NCI-H2227 treated with DMSO at 0.1 percent for 48 hours (cell line): ENCODE measurements at places on chromosomes 1 and 21.

DNA sequence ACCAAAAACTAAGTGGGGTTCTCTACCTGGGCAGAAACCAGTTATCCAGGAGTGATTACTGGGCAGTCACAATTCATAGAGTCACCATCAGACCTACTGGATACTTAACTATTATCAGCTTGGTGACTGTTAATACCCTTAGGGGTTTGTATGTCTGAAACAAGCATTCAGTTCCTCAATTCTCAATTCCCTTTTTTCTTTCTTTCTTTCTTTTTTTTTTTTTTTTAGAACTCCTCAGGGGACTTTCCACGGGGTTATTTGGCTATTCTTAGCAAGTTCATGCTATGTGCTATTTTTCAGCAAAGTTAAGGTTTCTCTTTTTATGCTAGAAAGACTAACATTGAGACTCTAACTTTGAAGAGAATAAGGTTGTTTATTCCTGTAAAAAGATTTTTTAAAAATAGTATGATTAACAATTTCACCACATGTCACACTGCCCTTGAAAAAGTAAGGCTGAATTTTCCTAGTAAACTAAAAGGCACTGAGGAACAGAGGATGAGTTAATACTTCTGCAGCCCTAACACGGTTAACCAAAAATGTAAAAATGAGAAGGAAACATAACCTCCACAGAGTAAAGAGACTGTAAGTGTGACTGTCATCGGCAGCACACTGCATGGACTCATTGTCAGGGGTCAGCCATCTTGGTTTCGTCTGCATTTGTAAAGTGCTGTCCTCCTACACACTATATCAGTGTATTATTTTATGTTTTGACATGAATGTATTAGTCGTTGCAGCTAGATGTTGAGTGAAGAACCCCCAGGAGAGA, 310.2 kb downstream of the NTNG1 start:
- DNase-seq, result no peak

DNA sequence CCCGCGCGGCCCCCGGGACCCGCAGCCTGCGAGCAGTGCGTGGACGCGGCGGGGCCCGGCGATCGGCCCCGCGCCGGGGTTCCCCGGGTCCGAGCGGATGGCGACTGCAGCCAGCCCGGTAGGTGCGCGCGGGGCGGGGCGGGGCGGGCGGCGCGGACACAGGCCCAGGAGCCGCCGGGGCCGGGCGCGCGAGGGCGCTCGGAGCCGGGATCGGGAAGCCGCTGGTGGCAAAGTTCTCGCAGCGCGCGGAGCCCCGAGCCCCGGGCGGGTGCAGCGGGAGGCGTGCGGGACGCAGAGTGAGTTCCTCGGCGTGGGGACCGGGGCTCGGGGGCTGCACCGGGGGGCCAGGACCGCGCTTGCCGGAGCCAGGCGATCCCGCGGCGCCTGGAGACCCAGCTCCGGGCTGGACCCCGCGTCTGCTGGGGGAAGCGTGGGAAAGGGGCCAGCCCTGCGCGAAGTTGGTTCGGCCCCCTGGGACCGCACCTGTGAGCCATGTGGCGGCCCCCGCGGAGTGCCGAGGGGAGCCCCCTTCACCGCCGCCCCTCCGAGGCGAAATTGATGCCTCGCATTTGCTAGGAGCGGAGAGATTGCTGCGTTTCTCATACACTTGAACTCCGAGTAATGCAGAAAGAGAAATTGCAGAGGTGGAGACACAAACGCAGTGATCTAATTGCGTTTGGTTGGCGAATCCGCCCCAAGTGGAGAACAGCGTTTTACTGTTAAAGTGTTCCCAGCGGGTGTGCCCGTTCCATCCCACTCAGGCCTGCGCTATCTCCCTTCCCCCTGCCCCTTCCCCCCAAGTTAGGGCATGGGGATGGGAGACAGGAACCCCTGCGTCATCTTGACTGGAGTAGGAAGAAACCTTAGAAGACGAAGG, 228.9 kb upstream of the TMEM51 start:
- DNase-seq, result peak; percentile 33

- no peak for DNase-seq
Observed at GRCh38 chr1:234405676-234406075, 32.4 kb downstream of the COA6 start.

GRCh38 chr1:216779686-216780085, 56.5 kb upstream of the ESRRG start:
- no peak for DNase-seq

GRCh38 chr1:67748630-67749029, 63.6 kb downstream of the GADD45A start:
- DNase-seq, result no peak

GRCh38 chr1:111909030-111909429, 80.4 kb downstream of the KCND3 start:
- DNase-seq, result no peak

DNA sequence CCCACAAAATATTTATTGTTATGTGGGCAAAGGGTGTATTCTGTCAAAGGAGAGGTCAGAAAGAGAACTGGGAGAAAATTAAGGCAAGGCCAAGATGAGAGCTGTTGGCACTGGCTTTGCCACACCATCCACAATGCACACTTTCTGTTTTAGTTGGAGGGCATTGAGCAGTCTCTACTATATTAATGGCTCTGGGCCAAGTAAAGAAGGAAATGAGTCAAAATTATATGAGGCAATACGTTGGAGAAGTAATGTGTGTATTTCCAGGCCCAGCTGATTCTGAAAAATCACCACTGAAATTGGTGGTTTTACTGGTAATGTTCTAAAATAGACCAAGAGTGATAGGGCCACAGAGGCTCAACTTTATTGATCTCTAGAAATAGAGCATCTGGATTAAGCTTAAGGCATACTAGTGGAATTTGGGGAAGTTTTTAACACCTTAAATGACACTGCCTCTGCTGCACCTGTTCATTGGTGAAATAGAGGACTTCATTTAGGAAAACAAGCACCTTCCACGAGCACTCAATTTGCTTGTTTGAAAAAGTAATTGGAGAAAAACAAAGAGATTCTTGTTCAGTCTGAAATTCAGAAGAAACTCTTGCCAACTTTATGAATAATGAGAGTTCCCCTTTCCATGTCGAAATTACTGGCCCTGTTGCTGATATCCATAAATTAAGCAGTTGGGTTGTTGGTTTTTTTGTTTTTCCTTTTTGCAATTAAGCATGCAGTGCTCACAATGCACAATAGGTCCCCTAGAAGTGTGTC, 424.9 kb downstream of the ADGRL2 start:
- no peak for DNase-seq

- no peak for DNase-seq
Observed at GRCh38 chr21:36845070-36845469, 121.4 kb downstream of the HLCS start.

GRCh38 chr1:13679651-13680050, 20.3 kb upstream of the PRDM2 start:
- no peak for DNase-seq

DNA sequence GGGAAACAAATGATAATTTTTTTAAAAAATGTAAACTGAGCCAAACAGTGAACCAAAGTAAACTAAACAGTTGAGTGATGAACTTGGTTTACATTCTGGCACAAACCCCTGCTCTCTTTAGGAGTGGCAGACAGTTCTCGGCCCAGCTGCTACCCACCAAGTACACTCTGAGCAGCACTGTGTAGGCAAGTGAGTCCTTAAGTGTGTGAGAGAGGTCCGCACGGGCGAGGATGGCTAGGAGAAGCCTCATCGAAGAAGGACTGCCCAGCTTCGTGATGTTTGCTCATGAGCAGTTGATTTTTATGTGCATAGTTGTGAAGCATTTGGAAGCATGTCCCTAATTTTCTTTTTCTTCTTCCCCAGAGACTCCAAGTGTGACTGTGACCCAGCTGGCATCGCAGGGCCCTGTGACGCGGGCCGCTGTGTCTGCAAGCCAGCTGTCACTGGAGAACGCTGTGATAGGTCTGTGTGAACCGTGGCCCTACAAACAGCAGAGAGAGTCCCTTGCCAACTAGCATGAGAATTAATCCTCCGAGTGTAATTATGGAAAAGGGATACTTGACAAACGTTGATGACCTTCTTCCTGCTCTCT, 32.1 kb downstream of the LAMC2 start:
- DNase-seq, result no peak

DNA sequence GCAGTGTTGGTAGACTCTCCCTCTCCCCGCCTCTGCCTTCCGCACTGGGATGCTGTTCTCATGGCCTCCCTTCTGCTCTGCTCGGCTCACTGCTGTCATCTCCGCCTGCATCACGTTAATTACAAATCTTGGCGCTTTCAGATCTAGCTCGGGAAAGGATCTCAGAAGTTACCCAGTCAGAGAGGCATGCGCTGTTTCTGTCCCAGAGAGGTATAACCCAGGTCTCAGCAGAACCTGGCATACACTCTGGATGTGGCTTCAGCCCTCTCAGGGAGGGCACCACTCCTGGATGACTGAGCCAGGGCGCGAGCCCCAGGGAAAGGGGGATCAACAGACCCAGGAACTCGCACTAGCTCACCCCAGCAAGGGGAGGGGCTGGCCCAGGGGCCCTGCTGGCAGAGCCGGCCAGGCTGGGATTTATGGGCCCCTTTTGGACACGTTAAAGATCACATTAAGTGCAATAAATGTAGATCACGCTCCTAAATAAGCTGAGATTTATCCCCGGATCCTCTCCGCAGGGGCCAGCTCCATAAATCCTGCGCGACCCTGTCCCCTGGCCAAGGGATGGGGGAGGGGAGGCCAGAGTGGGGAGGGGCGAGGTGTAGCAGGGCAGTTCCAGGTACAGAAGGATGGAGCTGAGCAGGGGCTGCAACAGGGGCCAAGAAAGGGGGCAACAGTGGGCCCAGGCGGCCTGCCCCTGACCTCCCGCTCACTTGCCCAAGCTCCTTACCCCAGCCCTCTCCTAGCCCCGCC, 101.3 kb upstream of the ZBTB40 start:
- peak; percentile 89 for DNase-seq

DNA sequence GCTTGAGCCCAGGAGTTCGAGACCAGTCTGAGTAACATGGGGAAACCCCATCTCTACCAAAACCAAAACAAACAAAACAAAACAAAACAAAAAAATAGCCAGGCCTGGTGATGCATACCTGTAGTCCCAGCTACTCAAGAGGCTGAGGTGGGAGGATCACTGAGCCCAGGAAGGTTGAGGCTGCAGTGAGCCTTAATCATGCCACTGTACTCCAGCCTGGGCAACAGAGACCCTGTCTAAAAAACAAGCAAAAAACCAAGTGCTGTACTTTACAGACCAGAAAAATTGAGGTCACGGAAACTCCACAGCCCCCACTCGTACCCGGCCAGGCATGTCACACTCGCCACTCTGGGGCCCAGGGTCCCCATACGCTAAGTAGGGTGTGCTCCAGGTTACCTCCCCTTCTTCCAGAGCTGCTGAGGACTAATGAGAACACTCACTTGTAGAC, 22.9 kb downstream of the ATP2B4 start:
- no peak for DNase-seq

GRCh38 chr1:89739013-89739843, 81.6 kb upstream of the LRRC8D start:
- DNase-seq, result no peak

GRCh38 chr1:27427329-27427728, 34.9 kb downstream of the GPR3 start:
- no peak for DNase-seq

DNA sequence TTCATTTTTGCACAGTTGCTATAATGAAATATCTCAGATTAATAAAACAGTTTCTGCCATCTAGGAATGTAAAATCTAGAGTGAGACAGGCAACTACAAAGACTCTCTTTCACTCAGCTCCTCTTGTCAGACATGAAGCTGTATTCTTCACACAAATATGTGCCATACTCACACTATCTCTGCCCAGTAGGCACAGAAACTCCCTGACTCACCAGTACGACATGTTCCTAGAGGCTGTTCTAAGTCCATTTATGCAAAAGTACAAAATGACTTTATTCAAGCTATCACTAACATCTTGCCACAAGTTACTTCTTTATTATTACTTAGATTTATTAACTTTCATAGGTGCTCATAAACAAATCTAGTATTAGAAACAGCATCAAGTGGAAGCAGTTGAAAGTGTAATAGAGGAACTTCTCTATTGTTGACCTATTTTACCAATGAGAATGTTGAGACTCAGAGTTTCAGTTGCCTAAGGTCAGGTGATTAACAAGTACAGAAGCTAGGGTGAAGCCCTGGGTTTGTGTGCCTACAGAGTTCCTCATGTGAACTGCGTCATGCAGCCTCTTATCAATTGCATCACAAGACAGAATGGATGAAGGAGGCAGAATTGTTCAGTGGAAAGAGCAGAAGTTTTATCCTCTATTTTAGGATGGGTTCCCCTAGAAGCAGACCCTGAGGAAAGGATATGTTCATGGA, 98.9 kb downstream of the RGS2 start:
- DNase-seq, result no peak

DNA sequence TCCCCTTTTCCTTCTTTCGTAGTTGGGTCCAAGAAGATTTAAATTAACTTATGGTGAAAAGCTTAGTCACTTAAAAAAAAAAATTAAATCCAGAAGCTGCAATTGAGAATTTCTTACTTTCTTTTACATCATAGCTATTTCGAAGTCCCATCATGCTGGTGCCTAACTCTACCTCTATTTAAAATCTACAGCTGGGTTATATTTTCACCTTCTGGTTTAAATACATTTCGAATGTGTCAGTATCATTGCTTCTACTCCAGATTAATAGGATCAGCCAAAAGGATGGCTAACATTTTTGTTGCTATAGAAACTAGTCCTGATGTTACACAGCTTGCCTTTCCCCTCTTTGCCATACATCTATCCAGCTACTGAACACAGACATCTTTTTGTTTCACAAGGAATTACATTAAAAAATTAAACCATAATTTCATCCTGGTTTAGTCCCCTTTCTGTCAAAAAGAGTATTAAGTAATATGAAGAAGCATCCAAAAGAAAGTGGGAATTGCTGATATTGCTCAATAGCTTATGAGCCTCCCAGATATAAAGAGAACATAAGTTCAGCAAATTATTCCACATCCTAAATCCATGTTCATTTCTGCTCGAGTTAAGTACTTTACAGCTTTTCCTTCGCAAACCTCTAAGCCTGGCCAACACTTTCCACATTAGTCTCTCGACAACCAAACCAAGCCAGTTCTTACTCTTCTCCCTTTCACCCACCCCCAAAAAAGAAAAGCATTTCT, 396.7 kb upstream of the DAB1 start:
- peak; percentile 5 for DNase-seq

GRCh38 chr1:66704177-66704875, 47.9 kb upstream of the DYNLT5 start:
- peak; percentile 86 for DNase-seq

DNA sequence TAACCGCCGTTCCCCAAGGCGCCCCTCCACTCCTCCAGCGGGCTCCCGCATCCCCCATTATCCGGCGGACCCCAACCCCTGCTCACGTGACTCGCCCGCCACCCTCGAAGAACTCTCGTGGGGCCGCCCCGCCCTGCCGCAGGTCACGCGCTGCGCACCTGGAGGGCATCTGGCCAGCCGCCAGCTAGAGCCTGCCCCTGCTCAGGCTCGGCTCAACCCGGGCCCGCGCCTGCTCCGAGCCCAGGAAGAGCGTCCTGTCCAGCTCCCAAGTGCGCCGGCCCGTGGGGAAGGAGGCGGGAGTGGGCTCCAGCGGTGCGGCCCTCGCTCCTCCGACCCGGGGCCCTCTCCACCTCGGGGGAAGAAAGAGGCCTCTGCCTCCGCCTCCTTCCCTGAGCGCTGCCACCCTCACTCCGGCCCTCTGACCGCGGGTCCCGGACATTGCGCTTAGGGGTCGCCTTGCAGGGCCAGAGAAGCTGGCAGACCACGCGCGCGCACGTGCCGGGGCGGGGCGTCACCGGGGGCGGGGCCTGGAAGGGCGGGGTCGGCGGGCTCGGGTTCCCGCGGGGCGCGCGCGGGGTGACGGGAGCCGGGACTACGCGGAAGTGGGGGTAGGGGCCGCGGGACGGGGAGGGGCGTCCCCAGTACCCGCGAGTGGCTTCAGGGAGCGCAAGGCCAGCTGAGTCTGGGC, 28.4 kb downstream of the HMGN2 start:
- DNase-seq, result peak; percentile 74
